Testis (tissue), 5 donors: ENCODE measurements at places on chromosomes 11 and 22.

DNA sequence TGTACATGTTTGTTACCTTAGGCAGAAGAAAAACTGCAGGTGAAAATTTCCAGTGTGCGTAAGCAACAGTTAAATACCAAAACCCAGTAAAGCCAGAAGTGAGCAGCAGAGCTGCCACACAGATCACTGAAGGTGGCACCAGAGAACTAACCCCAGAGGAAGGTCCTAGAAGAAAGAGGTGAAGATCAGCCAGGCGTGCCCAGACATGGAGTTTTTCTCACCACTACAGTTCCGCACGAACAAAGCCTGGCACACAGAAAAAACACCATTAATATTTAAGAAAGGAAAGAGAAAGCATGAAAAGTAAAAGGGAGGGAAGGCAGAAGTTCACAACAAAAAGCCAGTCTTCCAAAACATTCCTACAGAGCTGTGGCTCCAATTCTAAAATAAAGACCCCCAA is 60.7 kb downstream of the STK33 start:
- DNase-seq, result no peak

DNA sequence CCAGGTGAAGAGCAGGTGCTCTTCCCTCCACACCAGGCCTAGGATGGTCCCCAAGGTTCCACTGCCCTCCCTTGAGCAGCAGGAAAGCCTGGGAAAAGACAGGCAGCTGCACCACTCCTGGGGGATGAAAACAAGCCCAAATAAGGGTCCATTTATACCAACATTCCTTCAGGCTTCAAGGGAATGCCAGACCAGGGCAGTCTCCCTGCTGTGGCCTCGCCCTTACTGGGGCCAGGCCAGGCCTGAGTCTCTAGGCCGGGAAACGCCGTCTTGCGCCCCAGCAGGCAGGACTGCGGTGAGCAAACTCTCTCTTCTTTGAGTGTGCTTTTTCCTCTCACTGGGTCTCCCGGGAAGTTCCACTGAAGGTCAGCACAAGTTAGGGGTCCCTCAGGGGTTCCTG is 443.5 kb downstream of the SOX6 start:
- no peak for DNase-seq

DNA sequence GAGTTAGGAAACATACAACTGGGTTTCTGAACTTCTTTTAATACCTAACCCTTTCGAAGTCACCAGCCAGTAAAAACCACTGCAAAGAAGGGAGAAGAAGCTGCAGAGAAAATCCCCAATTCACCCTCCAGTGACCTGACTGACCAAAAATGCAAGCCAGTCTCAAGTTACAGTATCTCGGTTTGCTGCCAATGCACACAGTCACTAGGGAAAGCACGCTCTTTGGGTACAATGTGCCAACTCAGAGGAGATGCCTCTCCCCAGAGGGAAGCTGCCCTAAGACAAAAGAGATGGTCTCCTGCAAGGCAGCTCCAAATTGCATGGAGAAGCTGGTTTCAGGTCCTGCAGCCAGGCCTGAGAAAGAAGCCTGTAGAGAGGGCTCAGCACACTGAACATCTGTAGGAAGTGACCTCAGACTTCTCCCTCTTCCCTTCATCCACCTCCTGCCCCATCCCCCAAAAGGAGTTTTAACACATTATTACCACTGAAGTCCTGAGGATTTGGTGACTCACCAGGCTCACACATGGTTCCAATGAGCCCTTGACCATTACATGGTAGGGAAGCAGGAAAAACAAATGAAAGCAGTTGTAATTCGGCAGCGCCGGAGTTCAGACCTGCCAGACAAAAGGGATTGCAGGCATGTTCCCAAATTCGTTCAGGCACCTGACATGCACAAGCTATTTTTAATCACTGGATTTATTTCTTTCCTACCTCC is 90.1 kb downstream of the ETS1 start:
- no peak for DNase-seq

DNA sequence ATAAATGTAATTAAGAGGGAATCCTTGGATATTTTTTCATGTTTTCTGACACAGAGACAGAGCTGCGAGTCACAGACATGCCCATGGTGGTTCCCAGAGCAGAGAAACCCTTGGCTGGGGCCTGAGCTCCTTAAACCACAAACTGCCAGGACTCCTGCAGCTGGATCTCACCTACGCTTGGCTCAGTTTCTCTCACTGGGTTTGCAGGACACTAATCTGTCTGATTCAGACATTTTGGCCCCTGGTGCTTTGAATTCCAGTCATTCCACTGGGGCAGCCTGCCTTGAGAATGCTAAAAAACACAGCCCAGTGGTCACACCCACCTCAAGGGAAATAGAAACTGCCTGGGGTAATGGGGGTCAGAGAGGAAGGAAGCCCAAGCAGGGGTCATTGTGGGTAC is 122.6 kb downstream of the CCDC81 start:
- DNase-seq, result no peak

- no peak for DNase-seq
Measured at GRCh38 chr11:100816823-100817222, 129.7 kb downstream of the ARHGAP42 start.
